ENCODE measurements at places on chromosomes 4 and X. TPM values are rescaled to one million over a fixed set of nuclear protein-coding genes. Genes with fewer than 3 reads are reported as not detected.

PGK1 gene
- total RNA-seq: 205 TPM

EGFL6 gene
- total RNA-seq: 9.5 TPM

CCSER1 gene
- total RNA-seq: 16.9 TPM

MAMLD1 gene
- not detected for total RNA-seq

CLDN34 gene
- not detected for total RNA-seq

SPANXC gene
- total RNA-seq: not detected

KCTD8 gene
- total RNA-seq: 0.12 TPM

DACH2 gene
- total RNA-seq: not detected

PARM1 gene
- total RNA-seq: not detected

OTUD6A gene
- total RNA-seq: not detected

NHS gene
- not detected for total RNA-seq

SERPINA7 gene
- not detected for total RNA-seq

COL4A6 gene
- total RNA-seq: not detected

MAB21L2 gene
- total RNA-seq: not detected

SOWAHB gene
- total RNA-seq: 0.86 TPM

USP17L25 gene
- not detected for total RNA-seq

DMRTC1 gene
- total RNA-seq: not detected

TBC1D19 gene
- total RNA-seq: 7.6 TPM

WDR45 gene
- 36.0 TPM for total RNA-seq

SLC26A1 gene
- 0.85 TPM for total RNA-seq

TLR3 gene
- total RNA-seq: 3.9 TPM

MMRN1 gene
- 225 TPM for total RNA-seq

IL1RAPL1 gene
- total RNA-seq: not detected

ZCCHC18 gene
- 0.20 TPM for total RNA-seq

TBC1D9 gene
- total RNA-seq: 9.4 TPM

ALPK1 gene
- total RNA-seq: not detected

CFAP99 gene
- not detected for total RNA-seq

AKAP14 gene
- total RNA-seq: not detected

AREG gene
- not detected for total RNA-seq

HSD17B13 gene
- total RNA-seq: not detected

STIM2 gene
- total RNA-seq: 35.5 TPM

COL25A1 gene
- not detected for total RNA-seq

Measured in G401 (cell line).